ENCODE measurements at places on chromosomes 1 and 21. TPM values are rescaled to one million over a fixed set of nuclear protein-coding genes. Genes with fewer than 3 reads are reported as not detected.
A peak's percentile ranks its signal among the peaks of the same experiment; 100 is the strongest.

- DNase-seq, result no peak
- no peak overlapping the region for H3K4me3 ChIP-seq
- H3K36me3 ChIP-seq, result peaks cover 1% of the 10 kb centered on the region
- no peak overlapping the region for H3K27ac ChIP-seq
- H3K4me1 ChIP-seq, result no peaks in the 10 kb centered on the region
Observed at GRCh38 chr1:205182930-205183329, 28.6 kb downstream of the DSTYK start.

GRCh38 chr1:85258536-85259117 lies 835 bp downstream of the C1orf52 start:
- no peaks in the 10 kb centered on the region for H3K27me3 ChIP-seq
- H3K4me3 ChIP-seq, result peak overlapping the region; percentile 66
- no peak for DNase-seq
- no peak overlapping the region for H3K27ac ChIP-seq
- peaks cover 19% of the 10 kb centered on the region for H3K4me1 ChIP-seq

DNA sequence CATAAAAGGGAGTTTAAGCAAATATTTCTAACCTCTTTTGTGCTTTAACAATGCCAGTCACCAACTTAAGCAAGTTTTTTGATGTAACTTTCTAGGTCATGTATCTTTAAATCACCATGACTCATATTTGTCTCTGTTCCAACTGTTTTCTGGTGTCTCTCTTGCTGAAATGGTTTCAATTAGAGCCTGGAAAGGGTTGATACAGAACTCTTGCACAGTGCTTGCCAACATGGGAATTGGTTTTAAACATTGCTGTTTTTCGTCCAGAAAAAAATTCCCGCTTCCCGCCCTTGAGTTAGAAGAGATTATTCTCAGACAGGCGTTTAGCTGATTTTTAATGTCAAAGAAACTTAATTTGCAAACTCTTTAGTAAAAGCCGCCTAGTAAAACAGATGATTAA lies 46.4 kb upstream of the SLC22A15 start:
- no peaks in the 10 kb centered on the region for H3K36me3 ChIP-seq
- no peaks in the 10 kb centered on the region for H3K27me3 ChIP-seq
- DNase-seq, result no peak
- no peak overlapping the region for H3K27ac ChIP-seq
- no peaks in the 10 kb centered on the region for H3K4me1 ChIP-seq
- no peak overlapping the region for H3K4me3 ChIP-seq

DNA sequence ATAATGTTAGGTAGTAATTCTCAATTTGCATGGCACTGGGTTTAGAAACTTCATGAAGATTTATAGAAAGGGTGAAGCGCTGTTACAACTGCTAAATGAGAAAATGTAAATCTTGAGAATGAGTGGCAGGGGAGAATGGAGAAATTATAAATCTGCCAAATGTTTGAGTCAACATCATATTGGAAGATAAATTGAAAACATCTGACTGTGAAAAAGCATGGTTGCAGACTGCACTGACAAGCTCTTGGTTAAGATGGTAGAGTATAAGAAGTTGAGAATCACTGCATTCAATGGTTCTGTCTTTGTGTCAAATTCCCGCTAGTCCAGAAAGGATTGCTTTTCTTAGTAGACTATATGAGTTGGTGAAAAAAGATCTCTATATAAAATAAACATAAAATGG lies 113.3 kb upstream of the DUSP10 start:
- no peak overlapping the region for H3K4me3 ChIP-seq
- no peak overlapping the region for H3K27ac ChIP-seq
- no peaks in the 10 kb centered on the region for H3K27me3 ChIP-seq

DNA sequence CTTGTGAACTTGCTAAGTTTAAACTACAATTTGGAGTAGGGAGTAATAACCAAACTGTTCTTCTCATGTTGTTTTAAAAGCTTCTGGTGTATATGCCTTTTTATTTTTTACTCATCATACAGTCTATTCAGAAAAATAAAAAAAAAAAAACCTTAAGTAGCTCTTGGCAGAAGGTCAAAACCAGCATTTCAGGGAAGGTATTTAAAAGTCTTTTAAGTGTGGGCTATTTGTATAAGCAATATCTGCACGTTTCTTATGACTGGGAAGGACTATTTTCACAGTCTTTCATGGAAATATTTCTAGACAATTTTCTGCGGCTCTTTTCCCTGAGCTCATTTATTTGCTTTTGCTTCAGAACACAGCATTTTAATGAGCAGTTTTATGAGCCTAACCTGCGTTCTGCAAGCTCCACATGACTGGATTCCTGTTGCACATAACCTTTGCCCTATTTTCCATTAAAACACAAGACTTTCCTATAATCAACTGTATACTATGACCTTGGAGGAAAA lies 60.9 kb upstream of the C1orf105 start:
- no peak overlapping the region for H3K27ac ChIP-seq
- H3K4me1 ChIP-seq, result no peaks in the 10 kb centered on the region
- H3K4me3 ChIP-seq, result no peak overlapping the region

GRCh38 chr1:17829579-17829978 lies 74.4 kb downstream of the ACTL8 start:
- H3K4me1 ChIP-seq, result no peaks in the 10 kb centered on the region
- H3K4me3 ChIP-seq, result no peak overlapping the region
- no peak for DNase-seq
- no peaks in the 10 kb centered on the region for H3K36me3 ChIP-seq

- DNase-seq, result peak; percentile 54
- no peak overlapping the region for H3K27ac ChIP-seq
- H3K27me3 ChIP-seq, result no peaks in the 10 kb centered on the region
- H3K4me3 ChIP-seq, result peak overlapping the region; percentile 40
- no peaks in the 10 kb centered on the region for H3K36me3 ChIP-seq
Observed at GRCh38 chr1:9687120-9687873, 35.8 kb downstream of the PIK3CD start.

DNA sequence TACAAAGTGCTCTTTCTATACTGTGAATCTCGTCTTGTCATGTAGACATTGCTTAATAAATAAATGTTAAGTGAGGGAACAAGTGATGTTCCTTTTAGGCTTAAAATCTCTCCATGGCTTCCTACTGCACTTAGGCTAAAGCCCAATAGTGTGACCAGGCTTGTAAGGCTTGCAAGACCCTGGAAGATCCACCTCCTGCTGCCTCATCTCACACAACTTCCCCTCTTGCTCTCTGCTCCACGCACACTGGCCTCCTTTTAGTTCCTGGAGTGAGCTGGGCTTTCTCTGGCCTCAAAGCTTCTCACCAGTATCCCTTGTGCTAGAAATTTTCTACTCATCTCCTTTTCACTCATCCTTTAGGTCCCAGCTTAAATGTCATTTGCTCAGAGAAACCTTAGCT lies 41.5 kb upstream of the DIPK1A start:
- no peaks in the 10 kb centered on the region for H3K4me1 ChIP-seq
- H3K4me3 ChIP-seq, result no peak overlapping the region
- no peak for DNase-seq
- no peak overlapping the region for H3K27ac ChIP-seq
- no peaks in the 10 kb centered on the region for H3K36me3 ChIP-seq

DNA sequence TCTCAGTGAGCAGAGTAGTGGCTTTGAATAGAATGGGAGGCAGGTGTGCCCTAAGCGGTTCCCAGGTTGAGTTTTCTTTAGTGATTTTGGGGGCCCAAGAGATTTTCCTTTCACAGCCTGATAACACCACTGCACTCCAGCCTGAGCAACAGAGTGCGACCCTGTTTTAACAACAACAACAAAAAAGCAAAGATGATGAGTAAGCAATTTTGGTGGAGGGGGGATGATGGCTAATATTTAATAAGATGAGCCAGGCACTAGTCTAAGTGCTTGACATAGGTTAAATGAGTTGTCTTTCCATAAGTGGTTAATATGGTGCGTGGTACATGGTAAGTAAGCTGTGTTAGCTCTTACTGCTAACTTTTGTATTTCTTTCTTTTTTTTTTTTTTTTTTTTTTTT lies 2.0 kb downstream of the RNPEP start:
- no peaks in the 10 kb centered on the region for H3K4me1 ChIP-seq
- no peak overlapping the region for H3K4me3 ChIP-seq
- DNase-seq, result no peak
- H3K36me3 ChIP-seq, result peaks cover 8% of the 10 kb centered on the region
- no peak overlapping the region for H3K27ac ChIP-seq
- H3K27me3 ChIP-seq, result no peaks in the 10 kb centered on the region

GRCh38 chr1:240352769-240353168 lies 259.2 kb downstream of the GREM2 start:
- no peak for DNase-seq
- no peaks in the 10 kb centered on the region for H3K4me1 ChIP-seq
- no peak overlapping the region for H3K4me3 ChIP-seq
- H3K36me3 ChIP-seq, result no peaks in the 10 kb centered on the region
- no peak overlapping the region for H3K27ac ChIP-seq

- H3K4me3 ChIP-seq, result no peak overlapping the region
- DNase-seq, result no peak
- no peak overlapping the region for H3K27ac ChIP-seq
Observed at GRCh38 chr21:45539796-45540600, 2.2 kb downstream of the SLC19A1 start.

DNA sequence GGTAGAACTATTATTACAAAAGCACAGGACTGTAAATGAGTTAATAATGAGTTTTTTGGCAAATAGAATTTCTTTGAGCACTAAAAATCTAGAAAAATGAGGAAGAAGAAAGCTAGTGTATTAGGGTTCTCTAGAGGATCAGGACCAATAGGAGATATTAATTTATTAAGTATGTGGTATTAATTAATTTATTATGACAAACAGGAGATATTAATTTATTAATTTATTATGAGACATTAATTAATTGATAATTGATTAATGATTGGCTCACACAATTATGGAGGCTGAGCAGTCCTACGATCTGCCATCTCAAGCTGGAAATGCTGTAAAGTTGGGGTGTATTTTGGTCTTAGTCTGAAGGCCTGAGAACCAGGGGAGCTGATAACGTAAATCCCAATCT lies 31.2 kb downstream of the PLA2G4A start:
- no peak overlapping the region for H3K4me3 ChIP-seq
- H3K27ac ChIP-seq, result no peak overlapping the region
- H3K27me3 ChIP-seq, result no peaks in the 10 kb centered on the region
- no peaks in the 10 kb centered on the region for H3K36me3 ChIP-seq
- no peak for DNase-seq

DNA sequence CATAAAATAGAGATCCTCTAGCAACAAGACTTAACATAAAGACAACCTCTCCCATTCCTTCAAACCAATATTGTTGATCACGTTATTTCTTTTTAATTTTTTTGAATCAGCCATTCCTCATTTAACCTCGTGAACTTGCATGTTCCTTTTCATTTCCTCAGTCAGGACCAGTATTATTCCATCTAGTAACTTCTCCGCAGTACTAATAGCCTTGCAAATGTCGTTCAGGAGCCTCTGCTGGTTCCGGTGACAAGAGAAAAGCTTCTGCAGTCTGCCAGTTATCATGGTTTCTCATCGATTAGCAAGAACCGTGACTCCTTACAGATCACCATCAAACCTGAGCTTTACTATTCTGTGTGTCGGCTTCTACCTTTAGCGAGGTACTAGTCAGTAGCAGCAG lies 3.0 kb downstream of the APP start:
- no peaks in the 10 kb centered on the region for H3K27me3 ChIP-seq
- H3K27ac ChIP-seq, result peak overlapping the region; percentile 24
- no peak for DNase-seq
- no peak overlapping the region for H3K4me3 ChIP-seq
- no peaks in the 10 kb centered on the region for H3K36me3 ChIP-seq

- no peaks in the 10 kb centered on the region for H3K27me3 ChIP-seq
- no peaks in the 10 kb centered on the region for H3K36me3 ChIP-seq
- no peak overlapping the region for H3K27ac ChIP-seq
Observed at GRCh38 chr1:230982696-230983095, 3.8 kb downstream of the ARV1 start.

DNA sequence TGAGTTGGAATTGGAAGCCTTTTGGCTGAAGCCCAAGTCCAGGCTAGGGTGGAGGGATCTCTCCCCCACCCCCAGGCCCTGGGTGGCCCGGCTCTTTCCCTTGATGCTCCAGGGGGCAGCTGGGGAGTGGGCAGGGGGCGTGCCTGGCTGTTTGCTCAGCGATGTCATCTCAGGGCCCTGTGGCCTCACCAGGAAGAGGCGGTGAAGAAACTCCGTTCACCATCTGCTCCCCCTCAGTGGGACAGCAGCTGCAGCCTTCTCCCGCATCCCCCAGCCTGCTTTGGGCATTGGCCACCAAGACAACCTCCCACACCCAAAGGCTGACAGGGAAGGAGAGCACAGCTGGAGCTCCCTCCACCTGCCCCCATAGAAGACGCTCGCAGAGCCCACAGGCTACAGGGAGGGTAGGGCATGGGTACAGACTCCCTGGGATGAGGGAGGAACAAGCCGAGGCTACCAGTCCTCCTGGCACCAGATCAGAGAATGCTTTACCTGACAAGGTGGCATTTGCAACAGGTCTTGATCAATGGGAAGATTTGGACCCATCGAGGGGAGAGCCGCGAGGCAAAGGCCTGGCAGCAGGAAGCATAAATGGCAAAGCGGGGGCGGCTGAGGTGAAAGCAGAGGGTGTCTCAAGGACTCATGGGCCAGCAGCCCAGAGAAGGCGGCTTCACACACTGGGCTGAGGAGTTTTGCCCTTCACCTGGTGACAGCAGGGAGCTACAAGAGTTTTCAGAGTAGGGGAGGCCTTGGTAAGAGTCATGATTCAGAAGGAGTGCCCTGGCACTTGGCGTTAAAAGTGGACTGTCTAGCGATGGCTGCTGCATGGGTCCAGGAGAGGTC lies 6.5 kb upstream of the GUCA2A start:
- H3K27me3 ChIP-seq, result no peaks in the 10 kb centered on the region
- H3K4me3 ChIP-seq, result no peak overlapping the region
- H3K4me1 ChIP-seq, result peaks cover 19% of the 10 kb centered on the region
- DNase-seq, result no peak
- no peaks in the 10 kb centered on the region for H3K36me3 ChIP-seq

The NBPF12 gene
- 13.5 TPM for total RNA-seq

The CELA2B gene
- not detected for total RNA-seq

All from right lobe of liver (tissue), 6 donors.